Activated CD8-positive, alpha-beta memory T cell treated with anti-CD3 and anti-CD28 coated beads for 48 hours (primary cell): ENCODE measurements at places on chromosomes 16 and 17.

GRCh38 chr16:85179344-85180046, 67.2 kb upstream of the CIBAR2 start:
- DNase-seq, result no peak

DNA sequence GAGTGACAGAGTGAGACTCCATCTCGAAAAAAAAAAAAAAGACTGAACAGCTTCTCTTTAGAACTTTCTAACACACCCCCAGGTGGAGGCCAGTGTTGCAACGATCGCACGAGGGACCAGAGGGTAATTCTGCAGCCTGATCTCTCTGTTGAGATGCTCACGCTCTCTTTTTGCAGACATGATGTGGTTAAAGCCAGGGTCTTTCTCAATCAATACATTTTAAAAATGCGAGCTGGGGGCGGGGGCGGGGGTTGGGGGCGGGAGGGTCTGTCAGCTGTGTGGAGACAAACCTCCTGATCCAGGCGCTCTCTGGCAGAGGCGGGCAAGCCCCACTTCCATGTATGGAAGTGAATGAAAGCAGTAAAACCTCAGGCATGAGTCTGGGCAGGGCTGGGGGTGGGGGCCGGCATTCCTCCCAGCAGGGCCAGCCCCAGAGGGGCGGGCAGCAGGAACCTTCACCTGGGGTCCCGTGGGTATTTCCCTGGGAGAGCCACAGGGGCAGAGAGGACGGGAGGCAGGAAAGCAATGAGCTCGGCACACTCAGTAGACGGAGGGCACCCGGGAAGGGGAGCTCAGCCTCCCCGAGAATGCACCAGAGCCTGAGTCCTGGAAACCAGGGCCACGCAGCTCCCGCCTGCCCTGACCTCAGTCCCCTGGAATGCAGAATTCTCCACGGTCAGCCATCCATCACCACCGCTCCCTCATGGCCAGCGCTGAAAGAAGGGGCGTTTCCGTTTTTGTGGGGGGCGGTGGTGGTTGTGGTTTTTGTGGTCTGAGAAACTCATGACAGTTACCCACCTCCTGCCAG, 28.0 kb downstream of the NXN start:
- no peak for DNase-seq

DNA sequence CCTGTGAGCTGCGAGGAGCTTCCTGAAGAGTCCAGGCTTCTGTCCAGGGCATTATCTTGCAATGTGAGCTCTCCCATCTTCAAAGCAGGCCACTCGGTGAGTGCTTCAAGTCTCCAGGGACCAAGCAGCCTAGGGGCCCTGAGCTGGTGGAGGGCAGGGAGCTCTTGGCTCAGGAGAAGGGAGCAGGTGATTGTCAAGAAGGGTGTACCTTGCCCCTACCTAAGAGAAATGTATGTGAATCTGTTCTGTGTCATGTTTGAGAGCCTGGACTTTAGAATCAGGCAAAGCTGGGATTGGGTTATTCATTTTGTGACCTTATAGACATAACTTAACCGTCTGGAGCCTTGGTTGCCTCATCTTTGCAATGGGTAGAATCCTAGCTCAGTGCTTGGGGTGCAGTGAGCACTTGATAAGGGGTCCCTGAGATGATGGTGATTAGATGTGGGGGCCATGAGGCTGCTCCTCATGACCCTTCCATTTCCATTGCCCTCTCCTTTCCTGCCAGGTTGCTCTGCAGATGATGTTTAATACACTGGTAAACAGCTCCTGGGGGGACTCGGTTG, 15.9 kb downstream of the ZNF768 start:
- DNase-seq, result no peak

- no peak for DNase-seq
Measured at GRCh38 chr16:79592186-79592585, 8.4 kb downstream of the MAF start.

- no peak for DNase-seq
Measured at GRCh38 chr17:38918129-38918913, 7.1 kb upstream of the LASP1NB start.

- DNase-seq, result no peak
Measured at GRCh38 chr16:5056352-5056751, 9.4 kb downstream of the C16orf89 start.

- DNase-seq, result no peak
Measured at GRCh38 chr17:74603746-74604145, 11.7 kb upstream of the CD300LD start.

DNA sequence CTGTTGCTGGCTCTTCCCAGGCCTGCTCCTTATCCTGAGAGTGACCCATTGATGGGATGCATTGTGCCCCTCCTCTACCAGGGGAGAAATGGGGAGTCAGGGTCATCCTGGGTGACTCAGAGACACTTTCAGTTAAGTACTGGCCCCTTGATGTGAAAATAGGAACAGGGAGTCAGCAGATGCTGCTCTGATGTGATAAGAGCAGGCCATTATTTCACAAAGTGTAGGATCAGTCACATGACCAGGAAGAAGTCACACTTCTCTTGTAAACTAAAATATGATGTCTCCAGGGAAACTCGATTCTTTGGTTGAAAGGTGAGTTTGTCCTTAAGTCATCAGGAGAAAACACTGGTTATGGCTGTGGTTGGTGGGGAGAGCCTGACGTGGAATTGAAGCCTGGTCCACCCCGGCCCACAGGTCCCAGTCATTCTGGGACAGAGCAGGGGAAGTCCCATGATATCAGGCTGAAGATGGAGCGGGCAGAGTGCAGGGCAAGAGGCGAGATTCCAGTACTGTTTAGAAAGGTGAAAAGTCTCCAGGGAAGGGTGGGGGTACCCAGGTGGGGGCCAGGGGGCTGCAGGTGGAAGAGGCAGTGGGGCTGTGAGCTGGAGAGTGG, 88.6 kb upstream of the NLRP1 start:
- DNase-seq, result no peak

DNA sequence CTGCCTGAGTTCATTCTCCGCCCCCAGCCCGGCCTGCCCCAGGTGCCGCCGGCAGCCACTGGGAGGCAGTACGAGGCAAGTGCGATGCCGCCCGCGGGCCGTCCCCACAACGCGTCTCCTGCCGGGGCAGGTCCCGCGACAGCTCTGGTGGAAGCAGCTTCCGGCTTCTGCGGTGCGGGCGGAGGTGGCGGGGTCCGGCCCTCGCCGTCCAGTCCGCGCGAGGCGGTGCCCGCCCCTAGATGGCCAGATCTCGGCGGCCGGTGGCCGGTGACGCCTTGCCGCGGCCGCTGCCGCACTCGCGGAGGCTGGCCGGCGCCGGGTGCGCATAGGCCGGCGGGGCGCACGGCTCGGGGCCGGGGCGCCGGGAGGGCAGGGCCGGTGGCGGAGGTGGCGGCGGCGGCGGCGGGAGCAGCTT, 1.8 kb downstream of the GJD3 start:
- DNase-seq, result peak; percentile 69

- DNase-seq, result no peak
Measured at GRCh38 chr16:54812229-54812628, 118.4 kb upstream of the IRX5 start.

DNA sequence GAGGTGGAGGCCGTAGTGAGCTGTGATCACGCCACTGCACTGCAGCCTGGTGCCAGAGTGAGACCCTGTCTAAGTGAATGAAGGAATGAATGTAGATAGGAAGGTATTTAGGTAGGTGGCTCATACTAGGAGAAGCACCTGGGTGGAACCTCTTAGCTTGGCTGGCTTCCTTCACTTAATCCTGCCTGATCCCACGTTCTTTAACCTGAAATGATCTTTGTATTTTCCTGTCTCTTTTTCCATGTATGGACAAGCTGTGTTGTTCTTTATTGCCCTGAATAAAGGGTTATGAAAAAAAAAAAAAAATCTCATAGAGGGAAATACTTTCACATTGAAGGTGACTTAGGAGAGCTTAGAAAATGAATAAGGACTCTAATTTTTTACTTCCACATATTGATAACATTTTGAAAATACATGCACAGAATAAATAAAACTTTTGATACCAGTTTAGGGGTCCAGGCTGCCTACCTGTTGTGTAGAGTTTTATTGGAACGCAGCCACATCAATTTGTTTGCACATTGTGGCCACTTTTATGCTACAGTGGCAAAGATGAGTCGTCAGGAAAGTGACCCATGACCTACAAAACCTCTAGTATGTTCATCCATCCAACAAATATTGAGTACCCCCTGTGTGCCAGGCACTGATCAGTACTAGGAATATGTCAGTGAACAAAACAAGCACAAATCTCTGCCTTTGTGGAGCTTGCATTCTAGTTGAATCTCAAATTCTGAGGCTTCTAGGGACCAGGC, 44.6 kb downstream of the VPS35L start:
- DNase-seq, result no peak

GRCh38 chr16:57617604-57618111, 10.8 kb upstream of the ADGRG1 start:
- DNase-seq, result no peak

DNA sequence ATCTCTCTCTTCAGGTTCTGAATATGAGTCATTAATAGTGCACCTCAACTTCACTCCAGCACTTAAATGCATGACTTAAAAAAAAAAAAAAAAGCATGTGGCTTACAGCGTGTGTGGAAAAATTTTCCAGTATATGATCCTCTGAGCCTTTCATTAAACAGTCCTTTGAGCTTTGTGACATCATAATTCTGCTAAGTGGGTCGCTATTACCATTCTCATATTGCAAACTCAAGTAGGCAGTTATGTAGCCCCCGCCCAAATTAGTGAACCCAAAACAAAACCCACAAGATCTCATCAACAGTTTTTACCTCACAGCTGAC, 672 bp downstream of the CMTR2 start:
- DNase-seq, result no peak

DNA sequence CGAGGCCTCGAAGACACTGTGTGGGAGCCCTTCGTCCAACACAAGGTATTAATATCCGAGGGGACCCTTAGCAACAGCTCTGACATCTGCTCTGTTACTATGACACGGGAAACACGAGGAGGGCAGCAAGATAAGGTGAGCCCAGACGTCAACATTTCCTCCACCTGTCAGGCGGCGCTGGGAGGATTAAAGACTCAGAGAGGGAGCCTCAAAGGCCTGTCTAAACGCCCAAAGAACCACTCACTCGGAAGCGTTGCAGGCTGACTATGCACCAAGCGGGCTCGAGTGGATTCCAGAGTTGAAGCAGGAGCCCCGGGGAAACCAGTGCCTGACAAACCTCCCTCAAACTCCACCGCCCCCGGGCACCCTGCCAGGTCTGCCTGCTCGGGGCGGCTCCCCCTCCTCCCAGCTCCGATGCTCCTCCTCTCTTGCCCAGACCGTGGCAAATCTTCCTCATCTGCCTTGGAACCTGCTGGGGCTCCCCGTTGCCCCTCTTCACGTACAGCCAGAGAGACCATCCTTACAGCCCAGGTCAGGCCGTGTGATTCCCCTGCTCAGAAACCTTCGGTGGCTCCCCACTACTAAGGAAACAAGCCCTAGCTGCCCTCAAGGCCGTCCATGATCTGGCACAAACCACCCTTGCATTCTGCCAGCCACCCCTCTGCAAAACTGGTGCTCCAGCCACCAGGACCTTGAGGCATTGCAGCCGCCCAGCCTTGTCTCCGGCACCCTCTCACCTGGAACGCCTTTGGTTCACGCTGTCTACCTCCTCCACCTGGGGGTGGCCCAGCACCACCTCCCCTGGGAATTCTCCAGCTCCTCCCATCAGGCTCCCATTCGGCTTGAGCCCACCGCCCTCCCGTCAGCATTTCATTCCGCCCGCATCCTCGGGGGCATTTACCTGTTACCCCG, 16.2 kb downstream of the RPH3AL start:
- DNase-seq, result no peak

GRCh38 chr17:33294994-33295393, 1.9 kb upstream of the ASIC2 start:
- no peak for DNase-seq

GRCh38 chr16:20900299-20901067, at the start of the genes DCUN1D3 and LYRM1:
Gene DCUN1D3 (minus strand): TSS chr16:20900358. CDS start chr16:20862538, 37,820 bp downstream.
Gene LYRM1 (plus strand): TSS chr16:20900771. CDS start chr16:20915556, 14,785 bp downstream.
- DNase-seq, result peak; percentile 84
